ENCODE measurements at places on chromosomes 2 and 18.

DNA sequence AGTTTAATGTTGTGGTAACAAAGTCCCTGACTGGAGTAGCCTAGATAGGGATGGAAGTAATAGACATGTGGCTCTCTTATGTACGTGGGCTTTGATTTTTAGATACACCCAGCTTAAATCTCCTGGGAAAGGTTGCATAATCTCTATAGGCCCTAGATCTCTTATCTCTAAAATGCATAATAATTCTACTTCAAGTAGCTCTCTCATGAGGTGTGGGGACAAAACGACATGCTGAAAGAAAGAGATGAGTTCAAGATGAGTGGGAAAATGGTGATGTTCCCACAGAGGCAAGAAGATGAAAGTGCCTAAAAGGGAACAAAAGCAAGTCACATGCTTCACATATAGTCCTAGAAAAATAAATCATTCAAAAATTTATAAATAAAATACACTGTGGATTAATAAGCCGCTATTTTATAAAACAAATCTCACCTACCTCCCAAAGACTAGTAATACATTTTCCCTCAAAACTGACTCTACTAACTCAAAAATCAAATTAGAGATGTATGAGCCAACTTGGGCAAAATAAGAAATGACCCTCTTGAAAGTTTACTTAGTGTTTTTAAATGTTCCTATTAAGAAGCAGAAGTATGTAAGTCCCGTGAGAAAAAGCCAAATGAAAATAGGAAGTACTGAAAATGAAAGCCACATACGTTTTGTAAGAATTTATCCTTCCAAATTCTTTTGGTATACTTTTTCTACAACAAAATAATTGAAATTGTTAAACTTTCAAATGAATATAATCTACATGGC lies 148.2 kb upstream of the ITGA4 start:
- DNase-seq: no peak

GRCh38 chr2:63977904-63978303 lies 41.3 kb downstream of the VPS54 start:
- no peak for DNase-seq

DNA sequence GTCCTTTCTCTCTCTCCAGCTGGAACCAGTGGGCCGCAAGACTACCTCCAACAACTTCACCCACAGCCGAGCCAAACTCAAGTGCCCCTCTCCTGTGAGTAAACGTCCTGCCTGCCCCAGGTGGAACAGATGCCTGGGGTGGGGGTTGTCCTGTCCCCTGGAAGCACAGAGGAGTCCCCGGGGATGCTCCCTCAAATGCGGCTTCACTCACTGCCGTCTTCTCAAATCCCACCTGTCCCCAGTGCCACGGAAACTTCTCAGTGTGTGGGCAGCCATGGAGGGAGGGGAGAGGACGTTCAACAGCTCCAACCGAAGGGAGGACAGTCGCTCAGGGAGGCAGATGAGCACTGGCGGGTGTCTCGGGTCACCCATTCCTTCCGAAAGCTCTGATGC lies 110.7 kb upstream of the PPP1CB start:
- DNase-seq: no peak

- DNase-seq: no peak
Measured at GRCh38 chr18:3798032-3798431, 348.1 kb downstream of the TGIF1 start.

GRCh38 chr2:237113026-237113795 lies 27.5 kb downstream of the COPS8 start:
- DNase-seq: no peak

GRCh38 chr2:119158563-119159347 lies at the start of gene C1QL2:
C1QL2 (minus strand) TSS chr2:119158751; CDS start chr2:119158269, 482 bp downstream.
- no peak for DNase-seq

GRCh38 chr2:20674974-20675679 lies 8.2 kb downstream of the GDF7 start:
- DNase-seq: no peak

All from transverse colon (tissue), 4 donors.